ENCODE measurements at places on chromosomes 12 and 14.

DNA sequence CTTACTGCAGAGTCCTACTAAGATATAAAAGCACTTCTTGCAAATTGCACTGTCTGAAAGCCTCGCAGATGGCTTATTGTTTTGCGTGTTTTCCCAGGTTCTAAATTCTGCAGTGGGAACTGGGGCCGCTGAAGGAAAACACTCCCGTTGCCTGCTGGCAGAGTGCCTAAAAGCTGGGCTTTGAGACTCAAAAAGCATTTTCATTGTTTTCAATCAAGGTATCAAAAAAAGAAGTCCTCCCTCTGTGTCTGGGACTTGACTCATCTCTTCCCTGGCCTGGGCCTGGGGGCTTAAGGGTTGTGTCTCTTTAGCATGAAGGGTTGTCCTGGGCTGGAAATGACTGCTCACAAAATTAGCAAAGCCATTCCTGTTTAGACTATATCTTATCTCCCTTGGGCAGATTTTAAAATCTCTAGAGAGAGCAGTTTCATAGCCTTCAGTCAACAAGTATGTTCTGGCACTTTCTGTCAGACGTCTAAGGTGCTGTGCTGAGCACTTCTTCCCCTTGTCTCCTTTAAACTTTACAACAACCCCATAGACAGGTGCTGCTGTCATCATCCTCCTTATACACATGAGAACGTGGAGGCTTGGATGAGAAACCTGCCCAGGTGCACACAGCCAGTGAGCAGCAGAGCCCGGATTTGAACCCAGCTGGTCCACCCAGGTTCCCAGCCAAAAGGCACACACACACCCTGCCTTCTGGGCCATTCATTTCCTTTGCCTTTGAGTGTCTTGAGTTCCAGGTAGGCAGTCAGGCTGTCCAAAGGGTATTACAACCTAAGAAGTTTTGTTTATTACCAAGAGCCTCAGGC is 31.1 kb downstream of the ELK3 start:
- DNase-seq, result no peak

DNA sequence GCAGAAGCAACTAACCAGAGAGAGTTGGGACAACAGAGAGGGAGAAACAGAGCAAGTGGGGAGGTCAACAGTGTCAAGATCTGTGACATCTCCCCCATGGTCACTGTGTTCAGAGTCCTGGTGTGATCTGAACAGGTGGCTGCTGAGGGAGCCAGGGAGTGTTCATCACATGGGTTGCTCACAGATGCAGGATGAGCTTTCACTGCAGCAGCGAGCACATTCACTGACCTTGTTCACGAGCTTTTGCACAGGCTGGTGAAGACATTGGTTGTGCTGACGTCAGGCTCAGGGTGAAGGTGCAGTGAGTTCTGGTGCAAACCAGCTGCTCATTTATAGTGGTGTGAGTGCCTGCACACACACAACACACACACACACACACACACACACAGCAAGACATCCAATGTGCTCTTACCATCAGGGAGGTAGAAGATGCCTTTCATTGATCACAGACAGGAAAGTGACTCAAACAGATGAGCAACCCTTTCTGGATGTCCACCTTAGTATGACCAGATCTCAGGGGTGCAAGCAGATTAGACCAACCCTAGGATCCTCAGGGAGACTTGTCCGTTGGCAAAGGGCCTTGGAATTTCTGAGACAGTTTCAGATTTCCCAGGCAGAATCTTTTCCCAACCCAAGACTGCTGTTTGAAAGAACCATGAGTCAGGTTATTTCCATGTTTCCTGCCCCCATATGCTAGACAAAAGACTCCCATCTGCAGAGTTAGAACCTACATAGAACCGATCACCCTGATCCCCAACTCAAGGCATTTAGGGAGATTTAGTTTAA is 44.3 kb upstream of the OR10AD1 start:
- no peak for DNase-seq

DNA sequence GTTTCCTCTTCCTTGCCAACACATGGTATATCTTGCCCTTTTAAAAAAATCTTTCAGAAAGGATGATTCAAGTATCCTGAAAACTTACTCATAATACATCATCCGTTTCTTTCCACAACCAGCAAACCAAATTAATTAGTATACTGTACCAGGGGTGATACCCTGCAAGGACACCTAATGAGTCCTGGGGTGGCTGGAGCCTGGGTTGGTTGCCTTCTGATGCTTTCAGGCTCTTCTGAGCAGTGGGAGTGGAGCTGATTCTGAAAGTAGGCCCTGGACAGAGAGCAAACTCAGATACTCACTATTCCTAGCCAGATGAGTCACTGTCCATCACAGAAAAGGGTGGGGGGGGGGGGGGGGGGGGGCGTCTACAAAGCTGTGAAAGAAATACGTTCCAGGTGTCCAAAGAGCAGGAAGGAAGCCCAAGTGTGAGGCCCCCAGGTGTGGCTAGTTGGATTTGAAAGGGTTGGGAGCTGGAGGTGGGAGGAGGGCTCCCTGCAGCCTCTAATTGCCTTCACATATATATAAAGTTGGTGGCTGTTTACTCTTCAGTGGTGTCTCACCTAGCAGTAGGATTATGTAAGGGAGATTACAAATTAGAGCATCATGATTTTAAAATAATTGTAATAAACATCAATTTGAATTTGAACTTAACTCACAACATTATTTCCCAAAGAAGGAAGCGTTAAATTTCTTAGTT is 36.5 kb downstream of the FBXO33 start:
- DNase-seq, result no peak

- DNase-seq, result no peak
Measured at GRCh38 chr12:46214668-46215436, 54.0 kb downstream of the SLC38A1 start.

DNA sequence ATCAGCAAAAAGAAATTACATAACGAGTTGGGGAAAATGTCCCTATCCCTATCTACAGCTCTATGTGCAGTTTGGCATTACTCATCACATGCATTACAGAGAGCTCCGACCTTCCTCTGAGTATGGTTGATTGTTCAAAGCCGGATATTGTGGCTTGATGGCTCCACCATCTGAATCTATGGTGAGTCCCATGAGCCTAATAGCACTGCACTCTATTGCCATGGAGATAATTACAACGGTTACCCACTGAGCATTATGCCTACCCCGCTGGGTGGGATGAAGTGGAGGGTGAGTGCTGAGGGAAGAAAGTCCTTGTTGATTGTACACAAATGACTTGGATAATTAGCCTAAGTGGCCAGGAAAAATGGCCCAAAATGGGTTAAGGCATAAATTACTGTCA is 800.5 kb downstream of the NRXN3 start:
- DNase-seq, result no peak

- no peak for DNase-seq
Measured at GRCh38 chr12:122422730-122423257, 325 bp upstream of the CLIP1 start.

DNA sequence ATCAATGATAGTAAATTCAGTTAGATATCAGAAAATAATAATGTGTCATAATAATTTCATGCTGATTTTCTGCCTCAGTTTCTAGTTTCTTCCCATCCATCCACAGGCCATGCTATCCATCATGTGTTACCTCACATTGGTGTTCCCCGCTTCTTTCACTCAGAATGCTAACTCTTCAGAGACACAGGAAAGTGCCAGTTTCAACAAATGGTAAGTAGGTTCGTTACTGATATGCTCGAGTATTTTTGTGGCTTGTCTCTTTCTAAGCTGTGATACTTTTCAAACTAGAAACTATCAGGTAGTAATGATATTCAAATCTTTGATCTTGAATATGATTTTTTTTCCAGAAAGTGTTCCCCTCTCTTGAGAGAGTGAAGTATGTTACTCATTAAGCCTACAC is 1.5 kb downstream of the KLRB1 start:
- no peak for DNase-seq

GRCh38 chr12:6384499-6385436 is 806 bp downstream of the LTBR start:
- DNase-seq, result no peak

GRCh38 chr14:72155379-72155993 is 223.3 kb downstream of the RGS6 start:
- no peak for DNase-seq

- no peak for DNase-seq
Measured at GRCh38 chr12:101173197-101173749, 36.8 kb downstream of the SLC5A8 start.

GRCh38 chr14:24744641-24745040 is 110.7 kb upstream of the GZMB start:
- no peak for DNase-seq

- DNase-seq, result no peak
Measured at GRCh38 chr12:131011165-131012079, 57.7 kb downstream of the ADGRD1 start.

DNA sequence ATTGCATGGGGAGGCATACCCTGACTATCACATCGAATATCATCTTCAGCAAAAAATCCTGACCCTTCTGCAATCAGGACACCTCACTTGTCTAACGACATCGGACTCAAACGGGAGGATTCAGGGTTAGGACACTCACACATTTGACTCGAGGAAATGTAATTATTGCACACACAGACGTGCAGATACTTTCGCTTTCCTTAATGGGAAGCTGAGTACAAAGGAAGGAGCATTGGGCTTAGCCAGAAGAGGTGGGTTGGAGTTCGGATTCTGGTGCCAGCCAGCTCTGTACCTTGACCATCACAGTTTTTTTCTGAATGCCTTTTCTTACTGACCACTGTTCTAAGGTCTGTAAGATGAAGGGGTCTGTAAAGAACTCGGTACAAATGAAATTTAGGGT is 260.4 kb downstream of the GALC start:
- no peak for DNase-seq

GRCh38 chr14:71363946-71364925 is 457.0 kb downstream of the PCNX1 start:
- no peak for DNase-seq

GRCh38 chr12:91239481-91239880 is 56.9 kb upstream of the DCN start:
- no peak for DNase-seq

DNA sequence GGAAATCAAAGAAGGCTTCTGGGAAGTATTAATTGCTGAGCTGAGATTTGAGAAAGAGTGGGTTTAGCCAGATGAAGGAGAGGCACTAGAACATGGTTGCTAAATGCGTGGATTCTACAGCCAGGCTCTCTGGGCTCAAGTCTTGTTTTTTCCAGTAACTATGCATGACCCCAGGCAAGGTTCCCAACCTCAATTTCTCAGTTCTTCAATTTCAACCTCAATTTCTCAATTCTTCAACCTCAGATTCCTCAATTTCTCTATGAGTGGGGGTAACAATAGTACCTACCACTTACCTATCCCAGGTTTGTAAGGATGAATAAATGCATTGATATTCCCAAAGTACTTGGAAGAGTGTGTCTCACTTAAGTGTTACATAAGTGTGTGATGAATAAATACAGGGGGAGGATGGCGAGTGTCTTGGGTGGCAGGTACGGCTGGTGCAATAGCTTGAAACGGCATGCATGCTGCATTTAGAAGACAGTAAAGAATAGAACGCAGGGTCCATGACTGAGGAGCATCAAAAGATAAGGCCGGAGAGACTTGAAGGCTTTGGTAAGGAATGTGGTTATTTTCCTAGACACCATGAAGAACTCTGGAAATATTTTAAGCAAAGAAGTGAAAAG is 149.1 kb upstream of the ATP2B1 start:
- DNase-seq, result no peak

DNA sequence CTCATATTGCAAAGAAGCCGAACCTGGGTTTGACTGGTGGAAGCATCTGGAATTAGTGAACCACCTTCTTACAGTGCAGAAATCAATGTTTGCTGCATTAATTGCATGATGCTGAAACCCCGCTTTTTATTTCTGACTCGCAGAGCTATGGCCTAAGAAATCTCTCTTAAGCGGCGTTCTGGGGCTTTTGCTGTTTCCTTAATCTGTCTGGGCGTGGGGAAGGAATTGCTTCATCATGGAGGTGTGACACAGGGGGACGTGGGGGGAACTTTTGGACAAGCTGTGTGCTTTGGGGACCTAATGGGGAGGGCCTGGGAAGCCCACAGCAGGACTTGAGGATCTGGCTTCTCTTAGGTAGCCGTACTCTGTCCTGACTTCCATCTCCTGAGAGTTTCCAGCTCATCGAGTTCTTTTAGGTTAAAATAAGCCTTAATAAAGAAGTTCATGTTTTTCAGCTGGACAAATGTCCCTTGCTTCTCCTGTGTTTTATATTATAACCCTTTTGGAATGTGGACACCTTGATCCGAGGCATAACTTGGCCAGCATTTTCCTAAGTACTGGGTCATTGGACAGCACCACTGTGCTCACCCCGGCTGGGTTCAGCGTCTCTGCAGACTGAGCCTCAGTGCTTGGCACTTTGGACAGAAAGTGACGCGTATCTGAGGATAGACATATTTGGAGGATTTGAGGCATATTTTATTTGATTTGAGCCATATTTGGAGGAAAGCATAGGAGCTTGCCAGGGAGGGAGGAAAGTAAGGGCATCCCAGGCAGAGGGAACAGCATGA is 192.1 kb upstream of the MYL2 start:
- no peak for DNase-seq

- DNase-seq, result no peak
Measured at GRCh38 chr12:18981732-18982131, 147.8 kb upstream of the PLEKHA5 start.

- DNase-seq, result no peak
Measured at GRCh38 chr14:92427096-92427495, 86.5 kb upstream of the RIN3 start.

DNA sequence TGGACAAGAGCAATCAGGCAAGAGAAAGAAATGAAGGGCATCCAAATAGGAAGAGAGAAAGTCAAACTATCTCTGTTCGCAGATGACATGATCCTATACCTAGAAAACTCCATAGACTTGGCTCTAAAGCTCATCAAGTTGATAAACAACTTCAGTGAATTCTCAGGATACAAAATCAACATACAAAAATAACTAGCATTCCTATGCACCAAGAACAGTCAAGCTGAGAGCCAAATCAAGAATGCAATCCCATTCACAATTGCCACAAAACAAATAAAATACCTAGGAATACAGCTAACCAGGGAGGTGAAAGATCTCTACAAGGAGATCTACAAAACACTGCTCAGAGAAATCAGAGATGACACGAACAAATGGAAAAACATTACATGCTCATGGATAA is 417.5 kb upstream of the ATP2B1 start:
- no peak for DNase-seq

DNA sequence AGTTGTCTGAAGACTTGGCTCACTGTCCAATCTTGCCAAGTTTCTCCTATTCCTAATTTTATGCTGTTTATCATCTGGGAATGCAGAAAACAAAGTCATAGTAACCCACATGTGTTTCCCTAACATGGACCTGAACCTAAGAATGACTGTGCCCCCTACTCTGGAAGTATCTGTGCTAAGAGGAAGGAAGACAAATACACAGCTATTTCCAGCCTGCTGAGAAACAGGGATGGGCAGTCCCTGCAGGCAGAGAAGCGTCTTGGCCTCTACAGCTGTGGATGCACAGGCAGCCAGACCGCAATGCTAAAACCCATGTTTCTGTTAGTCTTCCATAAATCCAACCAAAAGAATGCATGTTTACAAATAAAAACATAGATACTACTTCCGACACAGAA is 56.2 kb downstream of the DUSP16 start:
- peak; percentile 50 for DNase-seq

GRCh38 chr12:44159862-44160261 is 324.0 kb downstream of the TMEM117 start:
- no peak for DNase-seq

- DNase-seq, result no peak
Measured at GRCh38 chr14:24369907-24370687, 2.1 kb downstream of the NFATC4 start.

- DNase-seq, result no peak
Measured at GRCh38 chr14:77087631-77088030, 10.4 kb upstream of the CIPC start.
